ENCODE measurements at places on chromosomes 5 and 9. TPM values are rescaled to one million over a fixed set of nuclear protein-coding genes. Genes with fewer than 3 reads are reported as not detected.
A peak's percentile ranks its signal among the peaks of the same experiment; 100 is the strongest.

Gene SCGB3A2
- total RNA-seq: not detected

Gene CCNJL
- 3.6 TPM for total RNA-seq

Gene SIT1
- not detected for total RNA-seq

DNA sequence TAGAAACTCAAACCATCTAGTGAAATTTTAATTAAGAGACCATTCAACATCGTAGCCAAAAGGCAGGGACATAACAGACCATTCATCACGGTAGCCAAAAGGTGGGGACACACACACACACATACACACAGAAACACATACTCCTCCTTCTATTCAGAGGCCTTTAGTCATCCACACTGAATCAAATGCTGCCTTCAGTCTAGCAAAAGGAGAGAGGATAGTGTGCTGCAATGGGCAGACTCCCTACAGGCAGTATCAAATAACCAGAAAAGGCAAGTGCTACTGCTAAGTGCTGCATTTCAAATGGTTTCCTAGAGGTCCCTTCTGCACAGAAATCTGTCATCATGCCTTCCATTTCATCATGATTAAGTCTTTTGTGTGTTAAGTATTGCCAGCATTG, 303.9 kb downstream of the TRIM32 start:
- no peak overlapping the region for H3K27ac ChIP-seq
- H3K4me3 ChIP-seq: no peak overlapping the region
- H3K27me3 ChIP-seq: no peaks in the 10 kb centered on the region
- H3K4me1 ChIP-seq: peaks cover 19% of the 10 kb centered on the region

GRCh38 chr9:79357616-79358015, 214.1 kb upstream of the TLE4 start:
- peaks cover 21% of the 10 kb centered on the region for H3K4me1 ChIP-seq
- no peak overlapping the region for H3K27ac ChIP-seq
- no peaks in the 10 kb centered on the region for H3K27me3 ChIP-seq
- no peaks in the 10 kb centered on the region for H3K36me3 ChIP-seq
- no peak overlapping the region for H3K4me3 ChIP-seq
- no peak for DNase-seq

DNA sequence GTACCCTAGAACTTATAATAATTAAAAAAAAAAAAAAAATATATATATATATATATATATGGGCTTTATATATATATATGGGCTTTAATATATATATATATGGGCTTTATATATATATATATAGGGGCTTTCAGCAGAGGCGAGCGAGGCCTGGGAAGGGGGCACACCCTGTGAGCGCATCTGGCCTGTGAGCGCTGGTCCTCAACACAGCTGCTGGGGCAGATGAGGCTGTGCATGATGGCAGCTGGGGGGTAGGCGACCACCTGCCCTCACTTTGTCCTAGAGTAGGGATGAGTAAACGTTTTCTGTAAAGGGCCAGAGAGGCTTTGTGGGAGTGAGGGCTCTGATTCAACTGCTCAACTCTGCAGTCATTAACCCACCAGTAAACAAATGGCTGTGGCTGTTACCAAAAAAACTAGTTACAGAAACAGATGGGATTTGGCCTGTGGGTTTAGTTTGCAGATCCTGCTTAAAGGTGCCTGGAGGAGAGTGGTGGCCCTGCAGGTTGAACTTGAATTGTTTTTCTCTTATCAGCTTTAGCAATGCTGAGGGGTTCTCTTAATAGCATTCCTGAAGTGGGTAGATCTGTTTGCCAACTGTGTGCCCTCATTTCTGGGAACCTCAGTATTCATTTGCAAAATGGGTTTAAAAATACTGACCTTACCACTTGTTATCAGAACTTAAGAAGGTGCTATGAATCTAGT, 88.1 kb upstream of the EPB41L4B start:
- H3K27ac ChIP-seq: no peak overlapping the region
- no peak overlapping the region for H3K4me3 ChIP-seq
- DNase-seq: no peak
- H3K36me3 ChIP-seq: peaks cover 61% of the 10 kb centered on the region

DNA sequence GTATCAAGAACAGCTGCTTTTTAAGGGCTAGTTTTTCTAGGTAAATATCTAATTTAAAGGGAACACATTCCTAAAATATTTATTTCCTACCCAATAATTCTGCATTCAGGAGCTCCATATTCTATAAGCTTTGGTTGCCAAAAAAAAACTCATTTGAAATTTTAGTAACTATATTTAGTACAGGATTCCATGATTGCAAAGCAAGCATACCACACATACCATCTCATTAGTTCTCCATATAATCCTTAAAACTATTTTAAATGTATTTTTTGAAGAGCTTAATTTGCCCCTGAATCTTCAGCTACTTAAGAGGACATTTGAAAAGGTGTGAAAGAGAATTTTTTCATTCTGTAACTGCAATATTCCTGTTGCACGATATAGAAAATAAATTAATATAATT, 877.0 kb downstream of the NR2F1-AS1 start:
- no peak for DNase-seq
- H3K27ac ChIP-seq: no peak overlapping the region
- H3K4me1 ChIP-seq: no peaks in the 10 kb centered on the region
- H3K36me3 ChIP-seq: peaks cover 6% of the 10 kb centered on the region
- no peaks in the 10 kb centered on the region for H3K27me3 ChIP-seq

GRCh38 chr9:2955575-2955974, 111.7 kb upstream of the PUM3 start:
- no peak overlapping the region for H3K4me3 ChIP-seq
- no peaks in the 10 kb centered on the region for H3K4me1 ChIP-seq
- H3K27ac ChIP-seq: no peak overlapping the region
- no peak for DNase-seq
- no peaks in the 10 kb centered on the region for H3K36me3 ChIP-seq
- peaks cover 63% of the 10 kb centered on the region for H3K27me3 ChIP-seq

GRCh38 chr5:177378884-177379883, 5.0 kb upstream of the SLC34A1 start:
- DNase-seq: peak; percentile 75
- H3K4me1 ChIP-seq: peaks cover 15% of the 10 kb centered on the region
- no peaks in the 10 kb centered on the region for H3K36me3 ChIP-seq
- no peak overlapping the region for H3K27ac ChIP-seq
- H3K27me3 ChIP-seq: peaks cover 16% of the 10 kb centered on the region

GRCh38 chr5:154723740-154724505, 31.3 kb upstream of the LARP1 start:
- no peak overlapping the region for H3K27ac ChIP-seq
- peaks cover 6% of the 10 kb centered on the region for H3K4me1 ChIP-seq
- H3K27me3 ChIP-seq: no peaks in the 10 kb centered on the region
- DNase-seq: no peak

GRCh38 chr5:108637134-108637533, 110.6 kb upstream of the FER start:
- H3K36me3 ChIP-seq: no peaks in the 10 kb centered on the region
- H3K4me3 ChIP-seq: no peak overlapping the region
- DNase-seq: peak; percentile 68
- H3K4me1 ChIP-seq: peaks cover 3% of the 10 kb centered on the region
- H3K27ac ChIP-seq: no peak overlapping the region

GRCh38 chr9:33800886-33801285, 5.5 kb downstream of the PRSS3 start:
- H3K27me3 ChIP-seq: no peaks in the 10 kb centered on the region
- H3K4me1 ChIP-seq: peaks cover 2% of the 10 kb centered on the region
- no peak overlapping the region for H3K27ac ChIP-seq
- H3K4me3 ChIP-seq: no peak overlapping the region
- no peaks in the 10 kb centered on the region for H3K36me3 ChIP-seq
- peak; percentile 53 for DNase-seq

Gene RASEF
- total RNA-seq: 6.9 TPM

Gene HSD17B4
- 169 TPM for total RNA-seq

Gene SMIM33
- not detected for total RNA-seq

Gene PCDHA1
- total RNA-seq: 0.07 TPM

GRCh38 chr5:36739751-36740221, 133.4 kb downstream of the SLC1A3 start:
- no peaks in the 10 kb centered on the region for H3K36me3 ChIP-seq
- DNase-seq: peak; percentile 77
- peaks cover 8% of the 10 kb centered on the region for H3K4me1 ChIP-seq

GRCh38 chr9:131397100-131397790, 3.4 kb downstream of the PRRC2B start:
- DNase-seq: no peak
- peaks cover 48% of the 10 kb centered on the region for H3K4me1 ChIP-seq
- no peaks in the 10 kb centered on the region for H3K27me3 ChIP-seq
- peaks cover 10% of the 10 kb centered on the region for H3K36me3 ChIP-seq

Gene PCDHAC1
- total RNA-seq: 26.3 TPM

Gene CATSPER3
- 0.91 TPM for total RNA-seq

DNA sequence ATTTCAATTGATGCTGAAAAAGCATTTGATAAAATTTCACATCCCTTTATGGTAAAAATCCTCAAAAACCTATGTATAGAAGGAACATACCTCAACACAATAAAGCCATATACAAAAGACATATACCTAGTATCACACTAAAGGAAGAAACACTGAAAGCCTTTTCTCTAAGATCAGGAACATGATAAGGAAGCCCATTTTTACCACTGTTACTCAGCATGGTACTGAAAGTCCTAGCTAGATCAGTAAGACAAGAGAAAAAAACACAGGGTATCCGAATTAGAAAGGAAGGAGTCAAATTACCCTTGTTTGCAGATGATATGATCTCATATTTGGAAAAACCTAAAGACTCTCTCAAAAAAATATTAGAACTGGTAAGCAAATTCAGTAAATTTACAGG, 350.2 kb upstream of the PDE4D start:
- H3K4me1 ChIP-seq: no peaks in the 10 kb centered on the region
- no peak overlapping the region for H3K27ac ChIP-seq
- no peak for DNase-seq
- no peaks in the 10 kb centered on the region for H3K36me3 ChIP-seq

- H3K36me3 ChIP-seq: no peaks in the 10 kb centered on the region
- no peak overlapping the region for H3K4me3 ChIP-seq
- DNase-seq: no peak
- H3K27me3 ChIP-seq: no peaks in the 10 kb centered on the region
- no peak overlapping the region for H3K27ac ChIP-seq
- peaks cover 7% of the 10 kb centered on the region for H3K4me1 ChIP-seq
These were observed 1.6 kb downstream of the C1QTNF3 start for GRCh38 chr5:34041247-34041972.

Gene GFI1B
- not detected for total RNA-seq

GRCh38 chr5:155921621-155922020, 405.3 kb upstream of the SGCD start:
- H3K27me3 ChIP-seq: no peaks in the 10 kb centered on the region
- H3K36me3 ChIP-seq: no peaks in the 10 kb centered on the region
- H3K4me1 ChIP-seq: no peaks in the 10 kb centered on the region
- H3K27ac ChIP-seq: no peak overlapping the region

- H3K27me3 ChIP-seq: no peaks in the 10 kb centered on the region
- peak; percentile 55 for DNase-seq
- H3K4me3 ChIP-seq: no peak overlapping the region
These were observed 552.6 kb downstream of the CCDC171 start for GRCh38 chr9:16105168-16106020.

GRCh38 chr9:110936719-110937452, 101.4 kb downstream of the LPAR1 start:
- DNase-seq: no peak
- no peak overlapping the region for H3K27ac ChIP-seq
- no peaks in the 10 kb centered on the region for H3K36me3 ChIP-seq
- H3K4me3 ChIP-seq: no peak overlapping the region
- H3K4me1 ChIP-seq: peaks cover 6% of the 10 kb centered on the region
- no peaks in the 10 kb centered on the region for H3K27me3 ChIP-seq

DNA sequence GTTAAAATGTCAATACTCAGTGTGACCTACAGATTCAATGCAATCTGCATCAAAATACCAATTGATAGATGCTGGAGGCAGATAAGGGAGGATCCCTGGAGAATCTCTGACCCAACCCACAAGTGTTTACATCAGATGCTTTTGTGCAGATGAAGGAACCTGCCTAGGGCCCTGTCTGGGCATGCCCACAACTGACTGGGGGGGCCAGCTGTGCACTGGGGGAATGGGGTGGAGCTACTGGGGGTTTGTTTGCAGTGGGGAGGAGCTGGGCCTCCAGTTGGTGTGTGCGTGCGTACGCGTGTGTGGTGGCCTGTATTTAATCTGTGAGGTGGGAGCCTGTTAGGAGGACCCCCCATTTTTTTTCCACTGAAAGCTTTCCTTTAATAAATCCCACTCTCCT, 244.9 kb downstream of the TRIM36 start:
- no peak overlapping the region for H3K4me3 ChIP-seq
- no peak for DNase-seq
- no peaks in the 10 kb centered on the region for H3K4me1 ChIP-seq
- H3K36me3 ChIP-seq: no peaks in the 10 kb centered on the region
- no peak overlapping the region for H3K27ac ChIP-seq
- H3K27me3 ChIP-seq: peaks cover 9% of the 10 kb centered on the region

Gene MEIKIN
- total RNA-seq: not detected

Gene SLC46A2
- not detected for total RNA-seq

Gene SPINK14
- not detected for total RNA-seq

Gene PTGER4
- 2.5 TPM for total RNA-seq

GRCh38 chr9:93096811-93097382, 880 bp downstream of the CARD19 start:
- H3K36me3 ChIP-seq: peaks cover 4% of the 10 kb centered on the region
- H3K4me3 ChIP-seq: peak overlapping the region; percentile 78
- H3K4me1 ChIP-seq: peaks cover 30% of the 10 kb centered on the region
- no peaks in the 10 kb centered on the region for H3K27me3 ChIP-seq

DNA sequence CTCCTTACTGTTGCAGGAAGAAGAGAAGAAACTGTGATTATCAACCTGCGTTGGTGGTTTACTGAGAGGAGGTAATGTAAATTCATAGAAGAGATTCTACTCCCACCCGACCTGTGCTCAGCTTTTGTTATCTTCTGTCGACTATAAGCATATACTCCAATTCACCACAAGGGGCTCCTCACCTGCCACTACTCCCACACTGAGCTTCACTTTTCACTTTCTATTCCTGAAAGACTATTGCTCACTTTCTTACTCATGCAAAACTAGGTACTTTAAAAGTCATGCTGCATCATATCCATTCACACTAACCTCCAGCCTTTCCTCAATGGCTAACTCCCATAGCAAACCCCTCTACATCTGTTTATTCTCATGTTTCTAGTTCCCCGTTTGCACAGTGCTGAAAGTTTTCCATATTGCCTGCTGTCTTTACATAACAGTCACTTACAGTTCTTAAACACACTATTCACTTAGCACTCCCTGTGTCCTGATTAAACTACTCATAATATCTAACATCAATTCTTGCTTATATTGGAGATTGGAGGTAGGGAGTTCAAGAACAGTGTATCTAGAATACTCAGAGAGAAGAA, 1062.6 kb downstream of the NR2F1-AS1 start:
- H3K27me3 ChIP-seq: no peaks in the 10 kb centered on the region
- peaks cover 20% of the 10 kb centered on the region for H3K4me1 ChIP-seq
- no peak overlapping the region for H3K27ac ChIP-seq
- H3K4me3 ChIP-seq: no peak overlapping the region
- DNase-seq: peak; percentile 50
- H3K36me3 ChIP-seq: peaks cover 2% of the 10 kb centered on the region

GRCh38 chr9:6054280-6055099, 39.1 kb upstream of the RANBP6 start:
- no peaks in the 10 kb centered on the region for H3K27me3 ChIP-seq
- peaks cover 11% of the 10 kb centered on the region for H3K4me1 ChIP-seq
- H3K27ac ChIP-seq: no peak overlapping the region
- DNase-seq: peak; percentile 76
- no peak overlapping the region for H3K4me3 ChIP-seq
